NCI-H2081 treated with DMSO at 0.1 percent for 48 hours (cell line): ENCODE measurements at places on chromosomes 7 and 10.

DNA sequence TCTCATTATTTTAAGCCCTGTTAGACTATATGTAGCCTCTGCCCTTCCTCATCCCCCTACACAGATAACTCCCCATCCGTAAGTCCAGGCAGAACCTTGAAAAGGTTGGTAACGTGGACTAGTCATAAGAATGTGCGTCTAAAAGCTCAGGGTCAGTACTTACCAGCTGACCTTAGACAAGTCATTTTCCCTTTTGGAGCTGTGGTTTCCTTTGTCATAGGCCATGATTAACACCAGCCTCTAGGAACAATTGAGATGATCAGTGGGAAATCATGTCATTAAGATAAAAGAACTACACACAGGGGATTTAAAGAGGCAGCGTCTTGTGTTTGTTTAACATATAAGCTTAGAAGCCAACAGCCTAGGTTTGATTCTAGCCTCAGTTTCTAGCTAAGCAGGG lies 6.9 kb upstream of the UNC5B start:
- DNase-seq: no peak

DNA sequence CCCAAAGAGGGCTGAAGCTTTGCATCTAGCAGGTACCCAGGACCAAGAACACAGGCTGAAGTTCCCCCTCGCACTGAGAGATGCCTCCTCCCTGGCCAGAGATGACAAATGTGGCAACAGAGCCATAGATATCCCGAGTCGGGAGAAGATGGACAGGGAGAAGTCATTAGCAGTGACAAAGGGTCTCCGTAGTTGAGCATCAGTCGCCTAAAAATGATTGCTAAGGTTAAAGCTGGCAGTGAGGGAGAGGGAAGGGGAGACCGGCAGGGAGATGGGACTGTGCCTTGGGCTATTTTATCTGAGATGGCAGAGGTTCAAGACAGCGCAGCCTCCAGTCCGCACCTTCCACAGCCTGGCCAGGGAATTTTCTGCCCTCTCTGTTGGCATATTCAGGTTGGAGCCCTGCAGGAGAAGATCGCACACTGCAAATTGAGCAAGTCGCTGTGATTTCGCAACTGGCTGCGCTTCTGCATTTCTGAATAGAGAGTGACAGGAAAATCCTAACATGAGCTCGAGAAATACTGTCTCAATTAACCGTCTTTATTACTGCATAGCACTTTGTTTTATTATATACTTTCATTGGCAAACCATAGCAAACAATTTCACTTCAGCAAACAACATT lies 238.9 kb upstream of the GPR26 start:
- no peak for DNase-seq

DNA sequence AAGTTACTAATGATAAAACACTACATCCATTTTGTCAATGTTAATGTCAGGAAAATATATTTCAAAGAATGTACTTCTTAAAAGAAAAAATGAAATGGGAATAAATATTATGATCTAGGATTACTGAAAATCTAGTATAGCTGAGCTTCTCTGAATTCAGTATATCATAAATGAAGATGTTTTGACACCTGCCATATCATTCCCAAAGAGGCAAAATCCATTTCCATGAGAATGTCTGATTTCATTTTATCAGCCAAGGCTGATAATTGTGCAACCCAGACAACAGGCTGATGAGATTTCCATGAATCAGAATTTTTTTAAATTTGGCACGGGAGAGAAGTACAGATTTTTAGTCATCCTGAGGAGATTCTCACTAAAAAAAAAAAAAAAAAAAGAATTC lies 32.5 kb downstream of the ZFAND4 start:
- DNase-seq: no peak

DNA sequence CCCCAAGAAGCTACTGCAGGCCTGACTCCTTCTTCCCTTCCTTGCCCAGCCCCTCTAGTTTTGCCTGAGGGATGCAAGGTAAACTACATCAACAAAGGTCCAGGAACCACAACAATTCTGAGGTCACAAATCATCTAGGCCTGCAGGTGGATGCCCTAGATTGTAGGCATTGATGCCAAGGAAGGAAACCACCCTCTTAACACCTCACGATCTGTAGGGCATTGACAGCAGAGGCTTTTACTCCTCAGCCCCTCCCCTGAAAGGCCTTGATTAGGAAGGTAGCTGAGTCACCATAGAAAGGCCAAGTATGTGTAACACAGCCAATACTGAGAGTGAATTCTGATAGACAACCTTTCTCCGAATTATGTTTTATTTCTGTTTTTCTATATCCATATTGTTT lies 46.7 kb upstream of the FAM3C start:
- no peak for DNase-seq

DNA sequence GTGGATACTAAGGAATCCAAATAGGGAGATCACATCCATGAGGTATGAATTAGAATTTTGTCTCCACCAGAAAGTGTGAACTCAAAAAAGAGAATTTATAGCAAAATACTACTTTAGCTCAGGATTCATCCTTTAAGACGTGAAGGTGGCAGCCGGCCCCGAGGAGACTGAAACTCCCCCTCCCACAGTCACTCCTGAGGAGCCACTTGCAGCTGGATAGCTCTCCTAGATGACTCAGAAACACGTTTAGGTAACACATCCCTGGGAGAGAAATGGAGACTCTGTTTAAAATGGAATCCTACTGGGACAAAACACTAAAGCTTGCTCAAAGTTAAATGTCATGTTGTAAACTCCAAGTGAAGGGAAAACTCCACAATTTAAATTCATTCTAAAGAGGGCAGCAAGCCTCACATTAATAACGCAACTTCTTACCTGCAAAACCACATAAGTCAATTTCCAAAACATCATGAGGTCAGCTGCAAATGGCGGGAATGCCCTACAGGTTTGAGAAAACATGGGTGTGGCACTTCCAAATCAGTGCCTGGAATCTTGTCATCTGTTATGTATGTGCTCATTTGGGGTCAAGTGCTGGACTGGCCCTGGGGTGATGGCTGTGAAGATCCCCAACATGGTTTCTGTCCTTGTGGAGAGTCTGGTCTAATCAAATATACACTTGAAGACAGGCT lies 46.2 kb downstream of the ICA1 start:
- DNase-seq: no peak

GRCh38 chr10:35933940-35934641 lies 292.0 kb upstream of the FZD8 start:
- DNase-seq: no peak

DNA sequence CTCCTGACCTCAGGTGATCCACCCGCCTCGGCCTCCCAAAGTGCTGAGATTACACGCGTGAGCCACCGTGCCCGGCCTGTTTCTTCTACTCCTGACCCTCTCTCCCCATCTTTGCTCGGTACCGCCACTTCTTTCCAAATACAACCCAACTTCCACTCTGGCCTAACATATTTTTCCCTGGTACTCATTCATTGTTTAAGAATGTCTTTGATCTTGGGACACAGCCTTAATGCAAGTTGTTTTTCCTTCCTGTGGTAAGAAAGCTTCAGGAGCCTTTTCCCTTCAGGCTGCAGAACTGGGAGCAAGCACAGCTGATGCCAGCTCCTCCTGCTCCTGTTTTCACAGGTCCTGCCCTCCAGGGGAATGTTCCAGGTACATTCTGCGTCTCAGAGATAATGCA lies 13.7 kb downstream of the CALML3 start:
- no peak for DNase-seq

- no peak for DNase-seq
Measured at GRCh38 chr10:93495654-93496321, 624 bp upstream of the CEP55 start.

DNA sequence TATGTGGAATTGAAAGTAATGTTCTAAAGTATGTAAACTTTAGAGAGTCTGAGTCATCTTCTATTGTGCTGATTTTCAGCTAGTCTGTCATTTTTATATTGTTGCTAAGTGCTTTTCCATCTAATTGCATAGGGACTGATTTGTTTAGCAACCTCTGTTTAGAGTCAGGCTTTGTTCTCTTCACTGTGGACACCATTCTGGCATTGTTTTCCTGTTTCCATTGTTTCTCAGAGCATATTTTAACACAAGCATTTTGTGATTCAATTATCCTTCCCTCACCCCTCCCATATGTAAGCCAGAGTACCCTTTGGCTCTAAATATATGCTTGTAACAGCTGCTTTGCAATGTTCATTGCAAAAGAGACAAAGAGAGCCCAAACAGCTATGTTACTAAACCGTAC lies 748.4 kb upstream of the PHF14 start:
- DNase-seq: no peak

DNA sequence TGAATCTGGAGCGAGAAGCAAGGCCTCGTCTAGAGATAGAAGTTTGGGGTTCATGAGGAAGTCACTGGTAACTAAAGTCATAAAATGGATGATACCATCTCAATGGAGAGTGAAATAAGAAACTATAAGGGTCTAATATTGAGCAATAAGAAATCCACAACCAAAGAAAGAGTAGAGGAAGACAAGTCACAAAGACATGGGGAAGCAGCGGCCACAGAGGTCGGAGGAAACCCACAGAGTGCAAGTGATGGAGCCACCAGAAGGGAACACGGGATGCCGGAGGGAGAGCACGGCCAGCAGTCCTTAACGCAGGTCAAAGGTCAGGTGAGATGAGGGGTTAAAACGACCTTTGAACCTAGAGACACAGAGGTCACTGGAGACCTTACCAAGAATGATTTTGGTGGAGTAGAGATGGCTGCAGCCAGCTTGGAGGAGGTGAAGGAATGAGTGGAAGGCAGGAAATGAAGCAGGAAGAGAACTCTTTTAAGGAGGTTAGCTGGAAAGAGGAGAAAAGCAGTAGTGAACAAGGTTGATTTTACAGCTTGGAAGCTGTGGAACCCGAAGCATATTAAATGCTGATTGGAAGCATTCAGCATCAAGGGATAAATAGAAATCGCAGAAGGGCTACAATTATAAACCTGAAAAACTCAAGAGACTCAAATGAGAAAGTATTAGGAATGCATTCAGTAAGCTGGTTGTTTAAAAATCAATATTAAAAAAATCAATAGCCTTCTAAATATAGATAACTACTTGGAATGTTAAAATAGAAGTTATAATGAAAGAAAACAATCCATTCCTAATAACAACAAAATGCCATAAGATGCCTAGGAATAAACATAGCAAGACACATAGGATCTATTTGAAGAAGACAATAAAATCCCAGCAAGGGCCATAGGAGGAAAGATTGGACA lies 93.7 kb downstream of the SVOPL start:
- no peak for DNase-seq

DNA sequence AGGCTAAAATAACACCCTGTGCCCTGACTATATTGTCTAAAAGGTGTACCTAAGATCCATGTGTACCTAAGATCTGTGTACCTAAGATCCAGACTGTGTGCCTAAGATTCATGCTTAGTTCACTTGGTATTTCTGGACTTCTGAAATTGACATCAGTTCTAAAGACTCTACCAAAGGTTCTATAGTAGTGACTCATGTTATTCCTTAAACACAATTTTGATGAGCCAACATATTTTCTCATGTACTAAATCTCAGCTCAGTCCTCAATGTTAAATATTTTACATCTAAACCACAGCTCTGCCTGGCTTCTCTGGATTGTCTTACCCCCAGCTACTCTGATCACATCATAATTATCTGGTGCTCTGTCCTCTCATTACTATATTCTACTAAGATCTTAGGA lies 802.3 kb upstream of the SORCS1 start:
- DNase-seq: no peak

- no peak for DNase-seq
Measured at GRCh38 chr7:155106356-155106755, 36.2 kb downstream of the HTR5A start.

- DNase-seq: no peak
Measured at GRCh38 chr7:3217166-3217565, 83.9 kb upstream of the SDK1 start.

GRCh38 chr10:18325889-18326531 lies 185.8 kb downstream of the CACNB2 start:
- no peak for DNase-seq
